Cardiac septum (tissue), 1 donor: ENCODE measurements at places on chromosomes 1 and 21. TPM values are rescaled to one million over a fixed set of nuclear protein-coding genes. Genes with fewer than 3 reads are reported as not detected.

UBXN11 gene
- total RNA-seq, result 8.3 TPM

AGT gene
- total RNA-seq, result 71.0 TPM

COL24A1 gene
- 1.3 TPM for total RNA-seq

C21orf91 gene
- 21.3 TPM for total RNA-seq

CA14 gene
- 0.51 TPM for total RNA-seq

ASTN1 gene
- 0.59 TPM for total RNA-seq

NBPF4 gene
- not detected for total RNA-seq

LINGO4 gene
- 0.43 TPM for total RNA-seq

C1orf53 gene
- total RNA-seq, result 7.4 TPM

GBP6 gene
- total RNA-seq, result not detected

UBE2U gene
- not detected for total RNA-seq

CTSE gene
- total RNA-seq, result not detected

NR1I3 gene
- total RNA-seq, result not detected

ECE1 gene
- total RNA-seq, result 55.8 TPM

EPHA8 gene
- total RNA-seq, result not detected

CFAP107 gene
- total RNA-seq, result not detected

DNA sequence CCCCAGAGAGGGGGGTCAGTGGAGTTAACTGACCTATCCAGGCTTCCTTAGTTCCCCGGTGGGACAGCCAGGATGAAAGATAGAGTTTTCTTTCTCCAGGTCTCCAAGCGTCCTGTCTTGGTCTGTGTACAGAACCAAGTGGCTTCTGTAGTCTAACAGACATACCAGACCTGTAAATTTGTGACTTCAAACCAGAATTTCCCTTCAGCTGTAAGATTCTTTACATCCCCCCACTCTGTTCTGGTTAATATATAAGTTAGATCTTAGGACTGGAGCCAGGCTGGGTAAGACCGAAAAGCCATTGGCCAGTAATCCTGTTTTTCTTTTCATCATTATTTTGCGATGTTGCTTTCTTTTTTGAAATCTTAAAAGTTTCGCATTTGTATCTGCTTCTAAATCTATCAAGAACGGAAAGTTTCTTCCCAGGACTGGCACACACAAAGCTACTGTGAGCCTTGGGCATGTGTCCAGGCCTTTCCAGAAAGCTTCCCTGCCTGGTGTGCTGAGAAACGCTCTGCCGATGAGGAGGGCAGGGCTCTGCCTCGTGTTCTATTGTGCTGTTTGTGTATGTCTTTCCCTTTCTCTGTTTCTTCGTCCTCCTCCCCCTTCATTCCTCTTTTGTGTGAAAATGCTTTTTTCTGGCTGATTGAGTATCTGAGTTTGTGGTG lies 72.3 kb downstream of the RGL1 start:
- DNase-seq, result no peak

GRCh38 chr1:166944186-166944967 lies 31.0 kb downstream of the ILDR2 start:
- DNase-seq, result no peak

GRCh38 chr1:198883184-198883583 lies 244.3 kb downstream of the PTPRC start:
- no peak for DNase-seq

DNA sequence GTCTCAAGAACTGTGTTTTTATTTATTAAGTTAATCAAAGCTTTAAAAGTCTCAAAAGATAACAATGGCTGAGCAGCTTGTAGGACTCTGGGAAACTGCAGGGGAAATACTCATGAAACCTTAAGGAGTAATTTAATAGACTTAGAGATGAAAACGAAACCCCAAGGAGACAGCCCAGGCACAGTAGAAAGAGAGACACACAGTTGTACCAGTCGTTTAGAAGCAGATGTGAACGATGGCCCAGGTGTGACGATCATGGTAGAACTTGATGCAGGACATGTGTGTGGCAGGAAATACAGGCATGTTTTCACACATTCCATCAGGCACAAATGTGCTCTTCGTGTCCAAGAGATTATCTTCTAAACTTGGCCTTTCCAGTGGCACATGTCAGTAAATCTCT lies 21.2 kb upstream of the MRPS6 start:
- no peak for DNase-seq

DNA sequence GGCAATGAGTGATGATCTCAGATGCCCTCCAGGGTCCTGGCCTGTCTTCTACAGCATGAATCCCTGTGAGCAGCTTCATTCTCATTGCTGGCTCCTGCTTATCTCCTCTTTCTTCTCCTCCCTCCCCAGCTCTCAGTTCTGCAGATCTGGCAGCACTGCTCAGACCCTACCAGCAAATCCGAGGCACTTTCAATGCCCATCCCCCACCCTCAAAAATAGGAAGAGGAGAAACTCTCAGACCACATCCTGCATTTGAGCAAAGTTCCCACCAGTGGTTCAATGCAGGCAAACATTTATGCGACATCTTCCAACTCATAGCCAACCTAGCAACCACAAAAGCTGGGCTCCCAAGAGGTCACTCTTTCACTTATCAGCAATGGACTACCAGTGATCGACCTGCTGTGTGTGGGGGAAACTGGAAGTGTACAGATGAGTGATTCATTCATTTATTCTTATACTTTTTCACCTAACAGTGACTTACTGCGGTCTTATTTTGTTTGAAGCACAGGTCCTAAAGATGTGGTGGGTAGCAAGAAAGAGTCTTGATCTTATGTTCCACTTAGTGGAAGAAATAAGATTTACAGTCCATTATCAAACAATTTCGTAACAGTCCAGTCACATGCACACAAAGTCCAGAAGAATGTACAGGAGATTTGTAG lies 5.8 kb upstream of the CHI3L2 start:
- no peak for DNase-seq

- DNase-seq, result no peak
Measured at GRCh38 chr1:77540501-77541161, 141.8 kb downstream of the ZZZ3 start.

GRCh38 chr21:35127851-35128250 lies 78.7 kb upstream of the RUNX1 start:
- DNase-seq, result no peak

- DNase-seq, result no peak
Measured at GRCh38 chr1:180246579-180246978, 16.5 kb downstream of the LHX4 start.

GRCh38 chr21:30714946-30715345 lies 3.6 kb downstream of the KRTAP21-3 start:
- DNase-seq, result no peak

DNA sequence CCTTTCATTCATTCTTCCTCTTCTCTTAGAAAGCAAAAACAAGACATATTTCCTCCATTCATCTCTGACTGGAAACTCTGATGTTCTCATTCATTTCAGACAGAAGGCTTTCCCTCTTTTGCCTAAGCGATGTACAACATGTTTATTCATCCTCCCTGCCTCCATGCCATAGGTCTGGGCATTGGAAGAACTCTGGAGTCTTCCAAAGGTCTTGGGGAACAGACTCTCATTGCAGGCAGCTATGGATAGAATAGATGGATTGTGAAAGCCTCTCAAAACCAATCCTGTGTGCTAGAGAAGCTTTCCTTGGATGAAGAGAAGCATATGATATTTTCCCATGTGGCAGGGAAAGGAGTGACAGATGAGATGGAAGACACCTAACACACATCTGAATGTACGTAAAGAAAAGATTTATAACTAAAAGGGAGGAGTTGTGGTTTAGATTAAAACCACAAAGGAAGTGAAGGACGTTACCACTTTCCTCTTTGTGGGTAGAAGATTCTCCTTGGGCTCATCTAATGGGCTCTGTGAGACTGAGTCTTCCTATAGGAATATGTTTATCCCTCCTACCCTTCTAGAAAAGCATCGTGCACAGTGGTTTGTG lies 38.7 kb downstream of the BCL9 start:
- no peak for DNase-seq

DNA sequence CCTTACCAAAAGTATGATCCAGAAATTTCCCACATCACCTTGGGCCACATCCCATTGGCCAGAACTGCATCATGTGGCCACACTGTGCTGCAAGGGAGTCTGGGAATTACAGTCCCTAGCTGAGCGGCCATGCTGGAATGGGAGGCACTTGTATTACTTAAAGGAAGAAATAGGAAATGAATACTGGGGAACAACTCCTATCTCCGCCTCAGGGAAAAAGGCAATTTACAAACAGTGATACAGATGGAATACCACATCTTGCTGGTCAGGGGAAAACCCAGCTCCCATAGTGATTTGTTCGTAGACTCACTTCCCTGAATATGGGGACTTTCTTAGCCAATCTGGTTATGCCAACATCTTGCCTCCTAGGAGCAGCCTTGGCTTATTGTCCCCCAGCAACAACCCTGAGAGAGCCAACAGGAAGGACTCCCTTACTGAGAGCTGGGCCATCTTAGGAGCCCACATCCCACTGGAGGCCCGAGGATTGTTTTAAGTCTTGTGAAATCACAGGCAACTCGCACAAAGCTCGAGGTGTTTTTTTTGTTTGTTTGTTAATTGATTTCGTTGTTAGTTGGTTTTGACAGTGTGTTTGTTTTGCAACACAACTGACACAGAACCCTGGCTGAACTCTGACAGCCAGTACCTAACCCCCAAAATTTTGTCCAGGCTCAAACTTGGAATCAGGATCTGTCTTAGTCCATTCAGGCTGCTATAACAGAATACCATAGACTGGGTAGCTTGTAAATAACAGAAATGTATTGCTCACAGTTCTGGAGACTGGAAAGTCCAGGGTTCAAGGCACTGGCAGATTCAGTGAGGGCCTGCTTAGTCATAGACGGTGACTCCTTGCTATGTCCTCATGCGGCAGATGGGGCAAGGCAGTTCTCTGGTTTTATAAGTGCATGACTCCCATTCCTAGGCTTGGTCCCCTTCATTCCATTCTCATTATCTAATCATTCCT lies 14.9 kb downstream of the CDA start:
- no peak for DNase-seq

GRCh38 chr1:215872658-215873057 lies 305.6 kb downstream of the KCTD3 start:
- DNase-seq, result no peak

GRCh38 chr21:25890001-25890400 lies 155.2 kb downstream of the GABPA start:
- no peak for DNase-seq

GRCh38 chr1:64575881-64576676 lies 106.2 kb downstream of the CACHD1 start:
- DNase-seq, result no peak

DNA sequence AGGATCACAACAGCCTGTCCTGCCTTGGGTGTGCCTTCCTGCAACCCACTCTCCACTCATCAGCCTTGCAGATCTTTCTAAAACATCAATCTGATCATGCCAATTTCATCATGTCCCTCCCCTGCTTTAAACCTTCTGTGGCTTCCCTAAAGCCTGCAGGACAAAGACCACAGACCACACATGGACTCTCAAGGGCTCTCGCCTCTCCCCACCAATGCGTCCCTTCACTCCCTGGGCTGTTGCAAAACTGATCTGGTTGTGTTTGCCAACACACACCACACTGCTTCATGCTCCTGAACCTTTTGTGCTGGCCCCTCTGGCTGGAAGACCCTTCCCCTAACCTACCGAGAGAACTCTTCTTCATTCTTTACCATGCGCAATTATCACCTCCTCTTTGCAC lies 72.4 kb downstream of the ITPKB start:
- no peak for DNase-seq

- no peak for DNase-seq
Measured at GRCh38 chr1:228393268-228393701, 13.3 kb downstream of the TRIM11 start.

- DNase-seq, result no peak
Measured at GRCh38 chr1:172405912-172406311, 14.6 kb upstream of the C1orf105 start.

DNA sequence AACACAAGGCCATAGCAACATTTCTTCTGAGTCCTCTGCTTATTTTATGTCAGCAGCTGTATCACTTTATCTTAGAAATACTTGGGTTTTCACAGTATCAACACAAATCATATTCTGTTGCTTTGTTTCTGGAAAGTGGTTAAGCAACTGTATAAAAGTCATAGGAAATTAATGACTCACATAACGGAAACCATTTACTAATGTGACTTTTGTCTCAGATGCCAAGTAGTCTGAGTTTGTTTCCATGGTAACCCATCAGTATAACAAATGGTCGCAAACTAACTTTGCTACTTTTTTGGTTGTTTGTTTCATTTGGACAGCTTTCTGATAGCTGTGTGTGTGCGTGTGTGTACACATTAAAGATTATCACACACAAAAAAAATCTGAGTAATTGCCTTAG lies 31.1 kb downstream of the EEIG2 start:
- DNase-seq, result no peak

- no peak for DNase-seq
Measured at GRCh38 chr1:221439747-221440501, 302.0 kb downstream of the DUSP10 start.

- no peak for DNase-seq
Measured at GRCh38 chr1:113958691-113959090, 20.6 kb upstream of the OLFML3 start.

DNA sequence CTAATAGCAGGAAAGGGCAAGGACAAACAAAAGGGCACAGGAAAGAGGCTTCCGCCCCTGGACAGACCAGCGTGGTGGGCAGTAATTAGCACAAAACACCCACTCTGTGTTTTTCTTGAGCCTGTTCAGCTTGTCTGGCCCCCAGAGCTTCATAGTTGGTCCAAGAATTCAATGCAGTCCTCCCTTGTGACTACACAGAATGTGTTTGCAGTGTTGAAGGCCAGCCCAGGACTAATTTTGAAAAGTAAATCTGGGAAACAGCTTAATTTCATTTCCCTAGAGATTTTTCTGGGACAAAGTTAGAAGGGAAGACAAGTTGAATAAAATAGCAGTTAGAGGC lies 49.2 kb upstream of the LMO4 start:
- no peak for DNase-seq

DNA sequence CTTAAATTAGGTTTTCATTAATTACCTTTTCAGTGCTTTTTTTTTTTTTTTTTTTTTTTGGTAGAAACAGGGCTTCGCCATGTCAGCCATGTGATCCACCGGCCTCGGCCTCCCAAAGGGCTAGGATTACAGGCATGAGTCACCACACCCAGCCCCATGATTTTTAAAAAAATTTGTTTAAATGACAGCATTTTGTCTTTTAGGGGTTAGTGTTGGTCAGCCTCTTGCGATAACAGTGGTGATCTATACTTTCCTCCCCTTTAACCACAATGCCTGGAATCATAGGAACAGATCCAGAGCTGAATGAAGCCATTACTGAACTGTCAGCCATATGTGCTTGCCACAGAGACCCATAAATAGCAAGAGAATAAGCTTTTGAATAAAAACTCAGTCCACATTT lies 73.9 kb downstream of the CACHD1 start:
- DNase-seq, result no peak

DNA sequence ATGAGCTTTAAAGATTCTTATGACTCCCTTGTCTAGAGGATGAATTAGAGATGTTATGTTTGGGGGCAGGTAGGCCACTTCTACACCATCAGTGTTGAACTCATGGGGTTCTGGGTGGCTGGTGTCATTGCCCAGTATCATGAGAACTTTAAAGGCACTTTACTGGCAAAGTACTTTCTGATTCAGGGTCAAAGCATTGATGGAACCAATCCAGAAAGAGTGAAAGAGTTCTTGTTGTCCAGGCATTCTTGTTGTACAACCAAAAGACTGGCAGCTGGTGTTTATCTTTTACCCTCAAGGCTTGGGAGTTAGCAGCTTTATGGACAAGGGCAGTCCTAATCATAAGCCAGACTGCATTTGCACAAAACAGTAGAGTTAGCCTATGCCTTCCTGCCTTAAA lies 673.0 kb downstream of the USP25 start:
- DNase-seq, result no peak

- DNase-seq, result no peak
Measured at GRCh38 chr1:76948846-76949245, 81.6 kb downstream of the ST6GALNAC5 start.

GRCh38 chr1:219582865-219583264 lies 30.0 kb downstream of the ZC3H11B start:
- DNase-seq, result no peak

- DNase-seq, result no peak
Measured at GRCh38 chr1:31249854-31250253, 10.2 kb upstream of the NKAIN1 start.
